A549 treated with DMSO at 1 μM for 4 hours (cell line): ENCODE measurements at places on chromosomes 6 and 20. TPM values are rescaled to one million over a fixed set of nuclear protein-coding genes. Genes with fewer than 3 reads are reported as not detected.

Gene POU3F2
- 0.01 to 0.02 TPM in 2 of 5 replicates, not detected in the others for total RNA-seq

Gene RAET1G
- total RNA-seq = 7.5 to 12.2 TPM (median 10.3 TPM) in 5 replicates

Gene OR2B6
- 0.17 to 0.25 TPM (median 0.17 TPM) in 3 of 5 replicates, not detected in the others for total RNA-seq

Gene RBBP9
- total RNA-seq = 14.7 to 18.5 TPM (median 17.0 TPM) in 5 replicates

Gene RIPOR3
- total RNA-seq = 0.06 TPM in 1 of 5 replicates, not detected in the others

Gene SLC35D3
- 0.03 to 0.10 TPM (median 0.05 TPM) in 5 replicates for total RNA-seq

Gene FAM120B
- total RNA-seq = 8.4 to 10.4 TPM (median 10.1 TPM) in 5 replicates

Gene NR2E1
- total RNA-seq = not detected in 5 replicates

Gene CDYL
- total RNA-seq = 31.9 to 38.2 TPM (median 33.3 TPM) in 5 replicates

Gene TREML2
- not detected in 5 replicates for total RNA-seq
